NCI-H510A treated with DMSO at 0.1 percent for 48 hours (cell line): ENCODE measurements at places on chromosomes 4 and X.
A peak's percentile ranks its signal among the peaks of the same experiment; 100 is the strongest.

- DNase-seq, result no peak
Observed at GRCh38 chrX:150975655-150976390, 7.3 kb upstream of the HMGB3 start.

DNA sequence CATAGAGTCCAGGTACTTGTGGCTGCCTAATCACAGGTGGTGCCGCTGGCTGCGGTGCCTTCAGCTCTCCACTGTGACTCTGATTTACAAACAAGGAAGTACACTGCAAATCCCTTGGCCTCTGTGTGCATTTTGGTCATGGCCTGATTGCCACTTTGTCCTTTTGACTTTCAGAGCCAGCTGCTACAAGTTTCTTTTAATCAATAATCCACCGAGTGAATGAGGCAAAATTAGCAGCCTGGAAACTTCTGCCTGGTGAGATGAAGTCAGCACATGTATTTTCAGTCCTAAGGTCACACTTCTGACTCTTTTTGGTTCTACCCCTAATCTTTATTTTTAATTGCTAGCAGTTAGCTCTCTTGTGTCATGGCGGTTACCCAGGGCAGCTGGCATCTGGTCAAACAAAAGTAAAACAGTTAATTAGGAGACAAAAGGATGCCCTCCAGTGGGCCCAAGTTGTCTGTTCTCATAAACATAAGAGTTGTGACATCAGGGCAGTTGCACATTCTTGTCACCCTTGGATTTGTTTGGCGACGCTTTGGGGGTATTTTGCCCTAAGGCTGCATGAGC, 62.3 kb upstream of the LNX1 start:
- peak; percentile 97 for DNase-seq

DNA sequence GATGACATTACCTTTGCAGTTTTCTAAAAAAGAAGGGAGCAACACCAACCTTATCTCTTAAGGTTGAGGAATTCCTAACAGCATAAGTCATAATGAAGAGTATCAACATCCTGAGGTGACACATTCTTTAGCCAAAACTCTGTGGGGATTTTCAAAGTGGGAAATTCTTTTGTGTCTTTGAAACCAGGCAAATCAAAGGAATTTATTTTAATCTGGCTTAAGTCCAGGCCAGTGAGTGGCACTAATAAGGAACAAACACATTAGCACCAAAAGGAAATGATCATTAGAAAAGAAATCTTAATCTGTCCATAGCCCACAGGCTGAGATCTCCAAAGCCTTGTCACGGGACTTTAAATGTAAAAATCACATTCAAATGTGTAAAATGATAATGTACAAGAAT, 110.1 kb downstream of the LARP7 start:
- DNase-seq, result no peak

DNA sequence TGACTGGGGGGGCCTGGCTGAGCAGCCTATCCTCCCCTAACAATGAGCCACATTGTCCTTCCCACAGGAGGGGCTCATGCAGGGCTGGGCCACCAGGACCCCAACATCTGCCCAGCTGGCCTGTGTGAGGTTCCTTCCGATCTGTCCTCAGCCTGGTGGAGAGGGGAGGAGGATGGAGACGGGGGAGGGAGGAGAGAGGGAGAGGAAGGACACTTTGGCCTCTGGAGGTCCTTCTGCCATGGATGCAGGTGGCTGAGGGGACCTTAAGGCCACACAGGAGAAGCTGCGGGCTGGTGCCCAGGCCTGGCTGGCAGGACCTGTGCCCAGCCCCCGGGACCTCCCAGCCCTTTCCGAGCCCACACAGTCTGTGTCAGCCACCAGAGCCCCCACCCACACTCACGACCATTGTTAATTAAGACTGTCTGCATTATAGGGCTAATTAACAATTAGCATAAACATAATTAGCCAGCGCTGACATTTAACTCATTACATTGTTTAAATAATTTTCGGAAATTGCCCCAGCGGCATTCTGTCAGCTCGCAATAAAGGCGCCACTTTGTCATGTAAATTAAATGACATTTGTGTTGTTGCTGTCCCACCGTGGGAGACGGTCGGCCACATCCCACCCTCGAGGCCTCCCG, 53.0 kb upstream of the NKX1-1 start:
- no peak for DNase-seq

- DNase-seq, result no peak
Observed at GRCh38 chr4:2059726-2060602, 837 bp downstream of the NAT8L start.

- DNase-seq, result no peak
Observed at GRCh38 chr4:180827232-180828009, 1415.8 kb upstream of the TENM3 start.

DNA sequence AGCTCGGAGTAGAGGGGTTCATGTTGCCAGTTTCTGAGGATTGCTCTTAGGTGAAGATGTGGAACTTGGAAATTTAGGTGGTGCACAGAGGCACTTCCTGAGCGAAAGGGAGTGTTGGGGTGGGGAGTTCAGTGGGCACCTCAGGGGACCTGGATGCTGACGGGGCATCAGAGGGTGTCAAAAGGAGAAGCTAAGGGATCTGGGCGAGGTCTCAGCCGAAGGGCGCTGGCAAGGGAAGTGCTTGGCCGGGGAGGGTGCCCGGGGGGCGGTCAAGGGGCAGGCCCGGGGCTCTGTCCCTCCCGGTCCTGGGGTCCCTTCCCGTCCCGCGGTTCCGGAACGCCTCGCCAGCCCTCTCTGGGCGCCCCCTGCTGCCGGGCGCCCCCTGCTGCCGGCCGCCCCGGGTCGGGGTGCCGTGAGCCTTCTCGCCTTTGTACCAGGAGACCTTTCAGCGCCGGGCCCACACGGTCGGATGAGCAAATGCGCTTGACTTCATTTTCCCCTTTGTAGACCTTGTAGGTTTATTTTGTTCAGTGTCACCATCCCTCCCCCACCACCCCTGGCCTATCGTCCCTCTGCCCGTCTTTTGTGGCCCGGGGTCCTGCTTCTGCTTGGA, 3.0 kb upstream of the PHOX2B start:
- DNase-seq, result no peak
